COR-L47 (cell line): ENCODE measurements at places on chromosomes 1 and 21.

- no peak for DNase-seq
Observed at GRCh38 chr1:100523038-100523652, 14.8 kb upstream of the GPR88 start.

GRCh38 chr1:114314098-114314497 is 160.4 kb upstream of the SYT6 start:
- DNase-seq, result no peak

DNA sequence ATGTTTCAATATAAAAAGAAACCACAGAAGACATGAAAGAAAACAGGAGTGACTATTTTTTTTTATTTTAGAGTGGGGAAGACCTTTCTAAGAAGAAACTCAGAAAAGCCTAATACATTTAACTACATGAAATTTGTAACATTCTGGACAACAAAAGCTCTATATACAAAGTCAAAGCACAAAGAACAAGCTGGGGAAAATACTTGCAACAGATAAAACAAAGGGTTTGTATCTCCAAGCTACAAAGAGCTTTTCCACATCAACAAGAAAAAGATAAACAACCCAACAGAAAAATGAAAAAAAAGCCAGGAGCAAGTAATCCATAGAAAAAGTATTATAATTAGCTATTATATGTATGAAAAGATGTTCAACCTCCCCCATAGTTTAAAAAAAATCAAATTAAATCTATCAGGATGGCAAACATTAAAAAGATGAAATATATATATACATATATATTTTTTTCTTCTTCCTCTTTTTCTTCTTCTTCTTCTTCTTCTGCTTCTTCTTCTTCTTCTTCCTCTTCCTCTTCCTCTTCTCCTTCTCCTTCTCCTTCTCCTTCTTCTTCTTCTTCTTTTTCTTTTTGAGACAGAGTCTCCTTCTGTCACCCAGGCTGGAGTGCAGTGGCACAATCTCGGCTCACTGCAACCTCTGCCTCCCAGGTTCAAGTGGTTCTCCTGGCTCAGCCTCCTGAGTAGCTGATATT is 49.1 kb upstream of the EPS8L3 start:
- DNase-seq, result no peak

GRCh38 chr1:209388358-209388757 is 195.2 kb upstream of the CAMK1G start:
- DNase-seq, result no peak

GRCh38 chr1:64898107-64898861 is 68.1 kb downstream of the JAK1 start:
- DNase-seq, result peak; percentile 19

- no peak for DNase-seq
Observed at GRCh38 chr1:207318072-207318619, 3.3 kb upstream of the CD55 start.

DNA sequence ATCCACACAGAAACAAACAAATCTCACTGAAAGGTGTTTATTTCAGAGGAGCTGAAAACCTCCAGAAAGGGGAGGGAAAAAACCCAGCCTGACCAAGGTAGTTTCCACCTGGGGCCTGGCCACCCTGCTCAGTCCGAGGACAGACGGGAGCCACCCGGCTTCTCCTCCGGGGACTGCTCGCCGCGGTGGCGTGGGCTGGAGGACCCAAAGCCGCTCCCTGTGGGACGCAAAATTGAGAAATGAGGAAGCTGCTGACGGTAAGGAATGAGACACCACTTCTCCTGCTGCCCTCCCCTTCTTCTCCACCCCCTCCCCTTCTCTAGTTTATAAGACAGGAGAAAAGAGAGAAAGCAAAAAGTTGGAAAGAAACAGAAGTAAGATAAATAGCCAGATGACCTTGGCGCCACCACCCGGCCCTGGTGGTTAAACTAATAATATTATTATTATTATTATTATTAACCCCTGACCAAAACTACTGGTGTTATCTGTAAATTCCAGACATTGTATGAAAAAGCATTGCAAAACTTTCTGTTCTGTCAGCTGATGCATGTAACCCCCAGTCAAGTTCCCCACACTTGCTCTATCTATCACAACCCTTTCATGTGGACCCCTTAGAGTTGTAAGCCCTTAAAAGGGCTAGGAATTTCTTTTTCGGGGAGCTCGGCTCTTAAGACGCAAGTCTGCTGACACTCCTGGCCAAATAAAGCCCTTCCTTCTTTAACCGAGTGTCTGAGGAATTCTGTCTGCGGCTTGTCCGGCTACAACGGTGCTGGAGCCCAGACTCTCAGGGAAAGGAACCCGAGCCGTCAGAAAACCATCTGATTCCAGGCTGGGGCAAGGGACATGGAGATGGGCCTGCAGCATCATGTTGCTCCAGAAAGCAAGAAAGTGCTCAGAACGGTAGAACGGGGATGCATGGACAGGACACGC is 12.5 kb downstream of the ITGB2 start:
- DNase-seq, result no peak

- no peak for DNase-seq
Observed at GRCh38 chr1:159940006-159940620, 5.3 kb downstream of the IGSF9 start.

- DNase-seq, result no peak
Observed at GRCh38 chr1:55531644-55532043, 316.5 kb upstream of the USP24 start.

DNA sequence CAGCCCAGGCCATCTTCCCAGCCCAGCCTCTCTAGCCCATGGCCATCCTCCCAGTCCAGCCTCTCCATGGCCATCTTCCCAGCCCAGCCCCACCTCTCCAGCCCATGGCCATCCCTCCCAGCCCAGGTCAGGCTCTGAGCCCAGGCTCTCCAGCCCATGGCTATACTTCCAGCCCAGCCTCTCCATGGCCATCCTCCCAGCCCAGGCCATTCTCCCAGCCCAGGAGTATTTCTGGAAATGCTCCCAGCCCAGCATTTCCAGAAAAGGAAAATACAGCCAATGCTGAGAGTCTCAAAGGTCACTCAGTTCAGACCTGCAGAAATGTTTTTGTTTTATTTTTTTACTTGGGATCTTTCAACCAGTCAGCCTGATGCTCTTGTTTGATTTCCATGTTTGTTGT is 70.0 kb upstream of the ZNF281 start:
- DNase-seq, result no peak

DNA sequence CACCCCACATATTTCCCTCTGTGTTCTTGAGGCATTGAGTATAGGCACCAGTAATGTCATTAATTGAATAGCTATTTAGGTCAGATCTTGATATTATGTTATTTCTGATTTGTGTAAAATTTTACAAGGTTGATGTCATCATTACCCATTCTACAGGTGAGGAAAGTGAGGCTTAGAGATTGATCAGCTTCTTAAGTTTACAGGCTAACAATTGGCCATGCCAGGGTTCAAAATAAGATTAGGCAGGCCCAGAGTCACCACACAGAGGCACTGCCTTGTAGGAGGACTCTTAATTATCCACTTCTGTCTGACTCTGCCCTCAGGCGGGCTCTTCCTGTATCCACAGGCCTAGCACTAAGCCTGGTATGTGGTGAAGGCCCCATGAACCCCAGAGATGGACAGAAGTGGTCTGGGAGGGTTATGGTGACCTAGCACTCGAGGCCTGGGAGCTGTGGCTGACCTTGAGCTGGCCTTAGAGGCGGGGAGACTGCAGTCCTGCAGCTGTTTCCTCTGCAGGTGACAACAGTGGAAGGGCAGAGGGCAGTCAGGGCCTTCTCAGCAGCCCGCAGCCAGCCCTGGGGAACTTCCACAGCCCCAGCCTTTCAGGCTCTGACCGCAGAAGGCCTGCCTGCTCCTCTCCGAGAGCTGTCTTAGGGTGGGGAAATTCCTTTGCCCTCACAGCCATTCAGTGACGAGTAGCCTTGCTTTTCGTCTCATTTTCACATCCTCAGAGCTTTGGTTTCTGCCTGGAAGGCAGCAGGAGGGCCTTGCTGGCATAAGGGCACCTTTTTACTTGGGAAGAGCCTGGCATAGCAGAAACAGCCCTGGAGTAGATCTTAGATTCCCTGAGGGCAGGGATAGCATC is 12.2 kb downstream of the ZDHHC18 start:
- DNase-seq, result no peak

GRCh38 chr1:221040691-221041285 is 161.5 kb downstream of the HLX start:
- DNase-seq, result no peak
